ENCODE measurements at places on chromosomes 5 and 9.
A peak's percentile ranks its signal among the peaks of the same experiment; 100 is the strongest.

GRCh38 chr9:99531313-99531712 lies 290.4 kb upstream of the NR4A3 start:
- no peak for DNase-seq

- no peak for DNase-seq
Measured at GRCh38 chr9:88339317-88339716, 48.9 kb upstream of the SPIN1 start.

- no peak for DNase-seq
Measured at GRCh38 chr5:152813526-152813925, 408.4 kb upstream of the NMUR2 start.

- no peak for DNase-seq
Measured at GRCh38 chr5:176846335-176847140, 36.2 kb downstream of the UNC5A start.

- no peak for DNase-seq
Measured at GRCh38 chr5:154472871-154473580, 5.0 kb downstream of the HAND1 start.

- DNase-seq, result no peak
Measured at GRCh38 chr5:57327561-57328367, 153.9 kb downstream of the GPBP1 start.

DNA sequence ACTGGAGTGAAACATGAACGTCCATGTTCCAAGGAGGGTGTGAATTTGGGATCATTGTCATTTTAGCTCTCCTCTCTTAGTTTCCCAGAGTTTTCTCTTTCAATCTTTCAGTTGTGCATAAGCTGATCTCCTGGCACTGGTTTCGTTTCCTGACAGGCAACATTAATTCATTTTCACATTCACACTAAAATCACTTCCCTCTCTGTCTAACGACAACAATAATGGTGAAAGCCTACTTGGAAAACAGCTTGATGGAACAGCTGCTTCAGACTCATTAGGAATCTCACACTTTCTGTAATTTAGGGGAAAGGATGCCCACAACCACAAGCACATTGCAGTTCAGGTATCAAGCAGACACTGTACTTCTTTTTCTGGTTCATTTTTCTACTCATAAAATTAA lies 188.6 kb downstream of the TRIM36 start:
- DNase-seq, result no peak

DNA sequence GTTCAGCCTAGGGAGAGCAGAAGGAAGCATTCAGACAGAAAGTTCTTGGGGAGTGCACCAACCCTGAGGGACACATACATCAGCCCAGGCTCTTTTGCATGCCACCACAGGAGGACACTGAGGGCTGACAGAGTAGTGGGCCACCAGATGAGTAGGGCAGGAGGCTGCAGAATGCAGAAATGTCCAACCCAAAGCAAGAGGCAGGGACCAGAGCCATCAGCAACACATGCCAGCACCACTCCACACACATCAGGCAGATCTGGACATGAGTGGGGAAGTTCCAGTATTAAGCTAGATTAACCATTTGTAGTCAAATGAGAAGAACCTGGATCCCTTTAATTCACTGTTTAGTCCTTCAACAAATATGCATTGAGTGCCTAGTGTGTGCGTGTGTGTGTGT lies 35.7 kb upstream of the OTULINL start:
- no peak for DNase-seq

GRCh38 chr5:73841641-73842040 lies 215.6 kb downstream of the ARHGEF28 start:
- DNase-seq, result no peak

DNA sequence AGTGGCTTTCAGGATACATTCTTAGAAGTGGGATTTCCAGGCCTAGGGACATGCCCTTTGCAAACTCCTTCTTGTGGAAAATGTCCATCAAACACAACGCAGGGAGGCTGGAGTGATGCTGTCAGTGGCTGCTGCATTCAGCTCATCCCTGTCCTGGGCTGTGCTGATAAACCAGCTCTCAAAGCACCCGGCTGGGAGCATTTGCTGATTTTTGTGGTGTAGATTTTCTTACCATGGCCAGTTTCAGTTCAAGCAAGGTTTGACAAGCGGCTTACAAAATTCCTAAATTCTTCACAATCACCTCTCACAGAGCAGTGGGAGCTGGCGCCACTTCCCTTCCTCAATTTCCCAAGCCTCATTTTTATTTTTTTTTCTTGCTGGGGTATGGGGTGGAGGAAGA lies 28.2 kb downstream of the FAM163B start:
- DNase-seq, result no peak

DNA sequence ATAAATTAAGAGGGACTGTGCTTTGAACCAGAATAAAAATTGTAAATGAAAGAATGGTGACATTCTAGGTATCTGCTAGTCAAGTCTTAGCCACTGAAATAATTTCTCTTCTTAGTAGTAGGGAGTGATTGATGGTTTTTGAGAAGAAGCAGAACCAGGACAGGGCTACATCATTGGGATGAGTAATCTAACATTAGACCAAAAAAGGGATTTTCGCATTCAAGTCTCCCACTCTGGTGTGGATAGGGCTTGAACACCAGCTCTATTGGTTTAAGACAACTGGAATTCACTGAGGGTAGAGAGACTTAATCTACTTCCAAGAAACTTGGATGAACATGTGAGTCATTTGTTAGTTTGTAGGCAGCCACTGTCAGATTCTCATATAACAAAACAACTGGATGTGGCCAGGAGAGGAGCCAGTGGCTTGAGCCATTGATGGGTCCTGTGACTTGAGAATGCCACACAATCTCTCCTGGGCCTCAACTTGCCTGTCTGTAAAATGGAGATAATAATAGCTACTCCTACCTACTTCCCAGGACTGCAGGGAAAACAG lies 16.6 kb downstream of the FAT2 start:
- no peak for DNase-seq

DNA sequence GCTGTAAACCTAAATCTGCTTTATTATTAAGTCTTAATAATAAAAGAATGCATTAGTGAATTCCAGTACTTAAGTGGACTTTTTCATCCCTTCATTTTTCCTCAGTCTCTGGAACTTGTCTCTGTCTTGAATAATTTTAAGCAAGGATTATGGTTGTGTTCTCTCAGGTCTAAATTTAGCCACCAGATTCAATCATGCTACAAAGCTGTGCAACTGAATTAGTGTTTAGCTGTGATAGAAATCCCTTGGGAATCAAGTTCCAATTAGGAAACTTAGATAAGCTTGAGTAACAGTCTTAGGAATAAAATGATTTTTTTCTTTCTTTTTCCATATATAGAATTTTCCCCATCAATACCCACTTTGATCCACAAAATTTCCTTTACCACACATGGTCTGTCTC lies 104.3 kb downstream of the PLPPR1 start:
- no peak for DNase-seq

DNA sequence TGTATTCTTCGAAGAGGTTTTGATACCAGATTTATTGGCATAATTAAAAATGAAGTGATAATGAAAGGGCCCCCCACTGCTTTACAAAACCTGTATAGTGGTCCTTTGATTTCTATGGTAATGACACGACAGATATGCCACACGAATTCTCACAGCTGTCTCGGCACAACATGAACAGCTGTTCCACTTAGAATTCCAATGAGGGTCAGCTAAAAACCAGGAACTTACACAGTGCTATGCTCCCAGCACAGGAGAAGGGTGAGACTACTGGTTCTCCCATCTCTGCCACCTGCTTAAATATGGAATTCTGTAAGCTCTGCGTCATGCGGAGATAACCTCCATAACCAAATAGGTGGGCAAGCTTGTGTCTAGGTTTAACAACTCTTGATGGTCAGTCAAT lies 183.0 kb upstream of the EFNA5 start:
- DNase-seq, result no peak

DNA sequence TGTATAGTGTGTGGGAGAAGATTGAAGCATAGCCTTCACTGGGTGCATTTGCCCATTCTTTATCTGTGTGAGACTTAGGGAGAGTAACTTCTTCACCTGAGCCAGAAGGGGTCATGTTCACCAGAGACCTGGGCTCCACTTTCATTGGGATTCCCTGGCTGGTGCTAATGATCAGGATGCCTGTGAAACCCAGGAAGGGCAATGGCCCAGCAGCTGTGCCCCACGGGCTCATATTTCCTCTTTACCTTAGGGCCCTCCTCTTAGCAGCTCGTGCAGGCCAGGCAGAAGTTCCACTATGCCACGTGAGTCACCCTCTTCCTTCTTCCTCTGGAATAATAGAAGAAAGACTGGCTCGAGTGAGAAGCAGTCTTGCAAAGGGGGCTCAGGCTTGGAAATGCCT lies 5.0 kb downstream of the PPARGC1B start:
- no peak for DNase-seq

- no peak for DNase-seq
Measured at GRCh38 chr5:145295236-145295835, 539.8 kb downstream of the PRELID2 start.

- DNase-seq, result no peak
Measured at GRCh38 chr5:156647034-156647451, 203.1 kb upstream of the PPP1R2B start.

- no peak for DNase-seq
Measured at GRCh38 chr9:69253057-69253456, 72.0 kb upstream of the ENTREP1 start.

GRCh38 chr9:76624391-76625048 lies 139.7 kb upstream of the PCA3 start:
- no peak for DNase-seq

DNA sequence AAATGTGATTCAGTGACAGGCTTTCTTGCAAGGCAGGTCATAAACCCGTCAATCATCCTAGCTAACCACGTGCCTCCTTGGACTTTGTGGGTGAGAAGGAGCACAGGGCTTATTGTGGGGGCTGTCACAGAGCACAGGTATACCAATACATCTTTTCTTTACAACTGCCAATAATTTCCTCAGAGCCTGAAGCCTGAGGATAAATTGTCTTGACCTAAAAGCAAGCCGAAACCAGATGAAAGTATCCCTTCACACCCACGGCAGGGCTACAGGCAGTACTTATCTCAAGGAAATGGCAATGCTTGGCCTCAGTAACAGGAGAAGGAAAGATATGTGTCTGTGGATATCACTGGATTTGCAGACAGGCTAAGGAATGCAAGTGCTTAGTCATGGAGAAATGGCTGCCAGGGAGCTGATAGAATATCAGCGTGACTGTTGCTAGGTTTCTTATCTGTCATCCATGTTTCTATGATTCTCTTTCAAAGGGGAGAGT lies 90.3 kb upstream of the ZNF366 start:
- DNase-seq, result no peak

- DNase-seq, result no peak
Measured at GRCh38 chr5:139137697-139138096, 60.5 kb downstream of the SIL1 start.

- DNase-seq, result peak; percentile 68
Measured at GRCh38 chr5:392431-392988, 50.5 kb upstream of the EXOC3 start.

GRCh38 chr5:7405277-7405676 lies 9.3 kb downstream of the ADCY2 start:
- no peak for DNase-seq

DNA sequence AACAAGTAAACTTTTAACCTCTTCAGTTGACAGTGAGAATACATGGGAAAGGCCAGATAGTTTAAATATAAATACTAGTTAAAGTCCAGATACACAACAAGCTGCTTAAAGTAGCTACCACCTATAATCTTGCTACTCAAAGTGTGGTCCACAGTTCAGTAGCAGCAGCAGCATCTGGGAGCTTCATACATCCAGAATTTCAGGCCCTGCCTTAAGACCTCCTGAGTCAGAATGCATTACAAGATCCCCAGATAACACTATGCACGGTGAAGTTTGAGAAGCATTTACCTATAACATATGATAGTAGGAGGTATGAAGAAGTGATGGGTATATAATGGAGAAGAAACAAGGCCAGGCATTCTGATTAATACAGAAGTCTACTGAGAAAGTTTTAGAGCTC lies 244.5 kb downstream of the EFNA5 start:
- no peak for DNase-seq

- no peak for DNase-seq
Measured at GRCh38 chr9:135821733-135822373, 85.5 kb downstream of the CAMSAP1 start.

DNA sequence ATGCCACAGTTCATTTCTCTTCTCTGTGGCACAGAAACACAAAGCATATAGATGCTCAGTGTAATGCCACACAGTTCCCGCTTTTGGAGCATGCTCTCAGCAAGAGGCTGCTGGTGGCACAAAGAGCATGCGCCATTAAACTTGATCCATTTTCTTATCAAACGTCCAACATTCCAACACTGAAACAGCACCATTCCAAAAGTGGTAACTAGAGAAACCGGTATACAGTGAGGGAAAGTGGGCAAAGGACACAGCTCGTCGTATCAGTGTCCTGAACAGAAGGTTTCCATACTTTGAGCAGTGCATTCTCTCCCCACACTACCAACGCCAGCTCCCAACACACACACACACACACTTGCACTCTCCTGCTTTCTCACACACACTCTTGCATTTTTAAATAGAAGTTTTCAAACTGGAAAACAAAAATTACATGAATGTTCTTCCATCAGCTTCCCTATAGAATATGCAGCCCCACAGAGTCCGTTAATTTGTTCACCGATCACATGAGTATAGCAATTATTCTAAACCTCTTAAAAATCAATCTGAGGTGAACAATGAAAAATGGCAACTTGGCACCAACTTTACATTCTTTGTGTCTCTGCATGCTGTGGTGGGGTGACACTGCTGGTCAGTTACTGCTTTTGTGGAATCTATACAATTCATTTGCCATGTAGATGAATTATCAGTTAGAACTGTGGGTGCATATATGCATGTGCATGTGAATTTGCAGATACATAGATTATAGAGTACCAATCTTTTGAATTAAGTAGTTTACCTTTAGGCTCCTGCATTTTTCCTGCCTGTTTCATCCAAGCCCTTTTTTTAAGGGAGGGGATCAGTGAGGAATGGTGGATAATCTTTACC lies 5.7 kb downstream of the NFIB start:
- no peak for DNase-seq
